ENCODE measurements at places on chromosomes 13 and 19.

DNA sequence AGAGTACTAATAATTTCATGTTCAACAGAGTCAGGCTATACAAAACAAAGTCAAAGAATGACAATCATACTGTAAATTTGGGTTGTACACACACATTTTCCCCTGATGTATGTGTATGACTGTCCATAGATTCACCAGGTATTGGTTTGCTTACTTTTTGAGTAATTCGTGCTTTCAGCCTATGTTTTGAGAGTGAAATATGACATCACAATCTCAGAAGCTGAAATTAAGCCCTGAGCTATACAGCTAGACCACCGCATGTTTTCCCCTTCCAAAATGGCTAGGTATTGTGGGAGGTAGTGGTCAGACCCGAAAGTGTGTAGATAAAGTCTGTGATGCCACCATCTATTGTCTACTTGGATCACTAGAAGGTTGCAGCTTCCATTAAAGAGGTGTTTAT is 102.8 kb downstream of the KATNAL1 start:
- no peaks in the 10 kb centered on the region for H3K4me1 ChIP-seq
- no peak overlapping the region for H3K27ac ChIP-seq
- no peak overlapping the region for H3K4me3 ChIP-seq
- DNase-seq, result no peak
- no peaks in the 10 kb centered on the region for H3K27me3 ChIP-seq
- peaks cover 3% of the 10 kb centered on the region for H3K36me3 ChIP-seq

DNA sequence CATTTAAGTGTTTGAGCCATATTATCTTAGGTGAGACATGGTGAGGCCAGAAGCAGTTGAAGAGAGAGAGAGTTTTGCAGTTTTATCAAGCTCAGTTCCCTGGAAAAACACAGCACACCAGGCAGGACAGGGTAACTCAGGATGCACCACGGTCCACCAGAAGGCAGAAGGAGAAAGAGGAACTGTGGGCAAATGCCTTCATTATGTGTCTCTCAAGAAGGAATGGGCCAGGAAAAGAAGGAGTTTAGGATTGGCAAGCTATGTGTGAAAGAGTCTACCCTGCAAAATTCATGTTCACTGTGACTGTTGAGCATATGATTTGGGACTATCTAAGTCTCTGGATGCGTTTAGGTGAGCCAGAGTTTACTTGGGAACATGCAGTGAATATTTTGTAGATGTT is 934.5 kb upstream of the MIR17HG start:
- no peak overlapping the region for H3K4me3 ChIP-seq
- no peaks in the 10 kb centered on the region for H3K27me3 ChIP-seq
- H3K27ac ChIP-seq, result no peak overlapping the region
- DNase-seq, result no peak
- H3K4me1 ChIP-seq, result no peaks in the 10 kb centered on the region

GRCh38 chr13:35856721-35857364 is 274.3 kb downstream of the DCLK1 start:
- no peaks in the 10 kb centered on the region for H3K27me3 ChIP-seq
- no peaks in the 10 kb centered on the region for H3K4me1 ChIP-seq
- no peaks in the 10 kb centered on the region for H3K36me3 ChIP-seq
- no peak for DNase-seq
- no peak overlapping the region for H3K27ac ChIP-seq

DNA sequence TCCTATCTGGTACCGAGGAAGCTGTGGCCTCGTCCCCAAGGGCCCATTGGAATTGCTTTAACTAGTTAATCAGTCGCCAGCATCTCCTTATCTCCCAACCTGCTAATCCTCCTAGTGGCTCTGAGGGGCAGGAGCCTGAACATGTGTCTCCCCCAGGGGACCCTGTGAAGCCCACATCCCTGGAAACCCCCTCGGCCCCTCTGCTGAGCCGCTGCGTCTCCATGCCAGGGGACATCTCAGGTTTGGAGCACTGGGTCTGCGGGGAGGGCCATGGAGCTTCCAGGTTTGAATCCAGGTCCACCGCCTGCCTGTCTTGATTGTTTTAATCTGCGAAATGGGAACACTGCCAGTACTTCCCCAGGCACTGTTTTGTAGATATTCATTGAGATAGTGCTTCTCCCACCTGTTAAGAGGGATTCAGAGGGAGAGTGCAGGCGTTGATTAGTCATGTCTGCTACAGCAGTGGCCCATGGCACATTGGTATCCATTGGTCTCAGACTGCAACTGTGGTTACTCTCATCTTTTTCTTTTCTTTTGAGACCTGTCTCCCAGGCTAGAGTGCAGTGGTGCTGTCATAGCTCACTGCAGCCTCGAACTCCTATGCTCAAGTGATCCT is 6.4 kb downstream of the PNPLA6 start:
- no peak overlapping the region for H3K4me3 ChIP-seq
- no peaks in the 10 kb centered on the region for H3K4me1 ChIP-seq
- no peaks in the 10 kb centered on the region for H3K27me3 ChIP-seq
- DNase-seq, result no peak
